ENCODE measurements at places on chromosomes 2 and 18. TPM values are rescaled to one million over a fixed set of nuclear protein-coding genes. Genes with fewer than 3 reads are reported as not detected.

DGKD gene
- total RNA-seq: 51.7 TPM

C18orf54 gene
- 9.5 TPM for total RNA-seq

ASXL3 gene
- 4.3 TPM for total RNA-seq

KIAA2012 gene
- total RNA-seq: 0.21 TPM

CRYGD gene
- total RNA-seq: not detected

DNA sequence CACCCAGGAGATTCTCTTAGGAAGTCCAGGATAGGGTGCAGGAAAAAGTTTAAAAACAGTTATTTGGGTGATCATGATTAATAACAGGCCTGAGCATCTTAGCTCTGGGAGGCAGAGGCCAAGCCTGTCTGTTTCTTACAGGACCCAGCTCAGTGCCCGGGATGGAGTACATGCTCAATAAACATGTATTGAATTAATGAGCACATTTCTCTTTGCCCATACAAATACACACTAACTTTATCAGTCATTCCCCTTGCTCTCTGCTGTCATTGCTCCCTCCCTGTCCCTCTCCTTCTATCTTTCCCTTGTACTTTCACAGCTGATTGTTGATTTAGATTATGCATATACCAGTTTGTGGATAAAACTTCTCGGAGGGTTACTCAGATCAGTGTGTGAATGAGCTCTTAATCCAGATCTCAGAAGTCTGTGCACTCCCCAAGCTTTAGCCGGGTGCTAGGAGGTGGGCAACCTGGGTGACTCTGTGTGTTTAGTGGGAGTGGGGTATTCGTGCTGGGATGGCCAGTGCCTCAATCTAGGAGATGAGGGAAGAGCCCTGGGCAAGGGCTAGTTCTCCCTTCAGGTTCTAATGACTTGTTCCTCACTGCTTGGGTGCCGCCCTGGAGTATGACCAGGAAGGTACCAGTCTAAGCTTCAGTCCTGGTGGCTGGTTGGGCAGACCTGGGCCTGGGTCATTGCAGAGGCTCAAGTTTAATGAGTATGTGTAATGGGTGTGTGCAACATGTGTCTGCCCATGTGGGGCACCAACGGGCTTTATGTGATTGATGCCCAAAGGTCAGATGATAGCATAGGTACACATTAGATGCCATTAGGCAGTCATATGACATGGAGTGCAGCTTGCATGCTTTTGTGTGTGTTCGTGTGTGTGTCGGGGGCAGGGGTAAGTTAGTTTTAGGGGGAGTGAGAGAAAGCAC lies 10.6 kb downstream of the EMX1 start:
- DNase-seq: no peak

- no peak for DNase-seq
These were observed 27.1 kb downstream of the VPS54 start for GRCh38 chr2:63992061-63992685.

- peak; percentile 25 for DNase-seq
These were observed 1.3 kb downstream of the TAF1B start for GRCh38 chr2:9844576-9844975.

DNA sequence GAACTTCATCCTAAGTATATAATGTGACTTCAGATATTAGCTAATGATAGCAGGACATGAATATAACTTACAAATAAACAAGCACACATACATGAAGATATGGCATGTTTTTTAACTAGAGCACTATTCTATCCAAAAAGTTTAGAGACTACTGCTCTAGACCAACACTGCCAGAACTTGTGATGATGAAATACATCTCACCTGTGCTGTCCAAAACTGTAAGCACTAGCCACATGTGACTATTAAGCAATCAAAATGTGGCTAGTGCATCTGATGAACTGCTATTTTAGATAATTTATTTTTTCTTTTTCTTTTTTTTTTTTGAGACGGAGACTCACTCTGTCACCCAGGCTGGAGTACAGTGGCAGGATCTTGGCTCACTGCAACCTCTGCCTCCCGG lies 7.1 kb downstream of the AAK1 start:
- no peak for DNase-seq

- no peak for DNase-seq
These were observed 176.8 kb downstream of the ZNF407 start for GRCh38 chr18:74774486-74774885.

DNA sequence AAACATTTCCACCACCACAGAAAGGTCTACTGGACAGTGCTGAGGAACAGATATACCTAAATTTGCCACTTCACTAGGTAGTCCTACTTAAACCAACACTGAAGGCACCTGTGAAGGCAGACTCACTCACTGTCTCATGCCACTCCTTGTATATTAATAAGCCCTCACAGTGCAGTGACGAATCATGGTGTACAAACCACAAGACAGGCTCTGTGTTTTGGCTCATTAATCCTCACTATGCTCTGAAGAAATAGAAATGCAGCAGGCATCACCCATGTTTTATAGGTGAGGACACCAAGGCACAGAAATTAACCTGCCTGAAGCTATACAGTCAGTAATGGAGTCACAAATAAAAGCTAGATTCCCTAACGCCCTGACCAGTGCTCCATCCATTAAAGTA lies 44.3 kb downstream of the BARD1 start:
- no peak for DNase-seq

- DNase-seq: no peak
These were observed 19.2 kb downstream of the MFF start for GRCh38 chr2:227344231-227344630.

DNA sequence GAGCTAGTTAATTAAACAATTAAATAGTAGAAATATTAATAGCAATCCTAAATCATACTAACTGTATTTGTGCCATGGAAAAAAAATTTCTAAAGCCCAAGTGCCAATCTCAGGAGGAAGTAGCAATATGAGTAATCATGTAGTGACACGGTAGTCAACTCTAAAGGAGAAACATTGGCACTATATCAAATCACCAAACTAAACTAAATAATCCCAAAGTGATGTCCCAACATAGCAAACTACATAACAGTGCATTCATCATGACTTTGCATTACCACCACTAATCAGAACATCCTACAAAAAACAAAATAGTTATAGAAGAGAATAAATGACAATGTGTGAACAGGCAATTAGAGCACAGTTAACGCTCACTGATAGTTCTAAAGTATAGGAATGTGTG lies 195.1 kb downstream of the EXOC6B start:
- no peak for DNase-seq

DNA sequence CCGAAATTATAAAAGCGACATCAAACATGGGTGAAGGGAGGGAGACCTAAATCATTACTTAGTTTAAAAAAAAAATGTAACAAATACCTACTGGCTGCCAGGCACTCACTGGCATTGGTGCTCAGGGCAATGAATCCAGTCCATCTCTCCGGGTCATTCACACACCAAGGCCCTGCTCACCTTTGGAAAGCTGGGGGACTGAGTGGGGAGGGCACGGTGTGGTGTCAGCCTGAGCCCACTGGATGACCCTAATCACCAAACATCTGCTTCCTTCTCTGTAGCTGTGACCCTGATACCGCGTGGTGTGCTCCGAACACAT lies 336 bp upstream of the DDX1 start:
- DNase-seq: no peak

DNA sequence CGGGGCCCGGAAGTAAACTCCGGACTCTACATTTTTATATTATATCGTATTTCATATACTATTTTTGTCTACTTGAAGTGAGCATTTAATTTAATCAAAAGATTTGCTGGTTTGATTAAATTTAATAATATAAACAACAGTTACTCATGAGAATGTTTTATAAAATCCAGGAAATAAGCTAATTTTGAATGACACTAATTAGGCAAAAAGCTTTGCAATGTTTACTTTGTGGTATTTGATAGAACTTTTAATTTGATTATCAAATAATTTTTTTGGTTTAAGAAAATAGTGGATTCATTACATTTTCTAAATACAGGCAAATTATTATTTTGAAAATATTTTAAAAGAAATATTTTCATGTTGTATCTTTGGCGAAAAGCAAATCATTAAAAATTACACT lies 900.4 kb upstream of the CDH2 start:
- DNase-seq: no peak

DNA sequence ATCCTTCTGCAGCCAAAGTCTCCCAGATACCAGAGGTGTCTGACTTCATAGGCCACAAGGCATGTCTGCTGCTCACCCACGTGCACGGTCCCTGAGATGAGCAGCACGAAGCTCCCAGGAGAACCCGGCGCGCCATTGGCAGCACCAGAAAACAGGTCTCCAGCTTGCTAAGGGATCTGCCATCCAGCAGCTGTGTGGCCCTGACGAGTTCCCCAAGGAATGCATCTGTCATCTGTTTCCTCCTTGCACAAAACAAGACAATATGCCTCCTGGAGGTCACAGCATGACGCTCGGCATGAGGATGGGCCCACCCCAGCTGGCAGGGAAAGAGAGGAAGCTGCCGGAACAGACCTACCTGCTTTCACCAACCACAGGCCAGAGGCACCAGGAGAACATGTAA lies 29.2 kb downstream of the HS6ST1 start:
- no peak for DNase-seq

DNA sequence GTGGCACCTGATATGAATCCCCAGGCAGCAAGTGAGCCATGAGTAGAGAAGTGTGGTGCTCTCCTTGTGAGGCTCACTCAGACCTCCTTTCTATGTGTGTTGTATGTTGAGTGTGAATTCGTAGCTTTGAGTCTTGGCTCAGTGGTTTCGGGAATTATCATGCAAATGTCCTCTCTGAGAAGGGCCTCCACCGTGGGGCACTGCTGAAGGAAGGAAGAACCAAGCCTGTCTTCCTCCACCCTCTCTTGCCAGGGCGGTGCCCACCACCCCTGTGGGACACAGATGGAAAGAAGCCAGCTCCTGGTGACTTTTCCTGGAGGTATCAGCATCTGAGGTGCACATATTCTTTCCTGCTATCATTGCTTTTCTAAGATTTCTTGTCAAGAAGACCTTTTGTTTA lies 156.1 kb downstream of the MYT1L start:
- DNase-seq: no peak

- no peak for DNase-seq
These were observed 158.3 kb downstream of the DNAH6 start for GRCh38 chr2:84674586-84674985.

DNA sequence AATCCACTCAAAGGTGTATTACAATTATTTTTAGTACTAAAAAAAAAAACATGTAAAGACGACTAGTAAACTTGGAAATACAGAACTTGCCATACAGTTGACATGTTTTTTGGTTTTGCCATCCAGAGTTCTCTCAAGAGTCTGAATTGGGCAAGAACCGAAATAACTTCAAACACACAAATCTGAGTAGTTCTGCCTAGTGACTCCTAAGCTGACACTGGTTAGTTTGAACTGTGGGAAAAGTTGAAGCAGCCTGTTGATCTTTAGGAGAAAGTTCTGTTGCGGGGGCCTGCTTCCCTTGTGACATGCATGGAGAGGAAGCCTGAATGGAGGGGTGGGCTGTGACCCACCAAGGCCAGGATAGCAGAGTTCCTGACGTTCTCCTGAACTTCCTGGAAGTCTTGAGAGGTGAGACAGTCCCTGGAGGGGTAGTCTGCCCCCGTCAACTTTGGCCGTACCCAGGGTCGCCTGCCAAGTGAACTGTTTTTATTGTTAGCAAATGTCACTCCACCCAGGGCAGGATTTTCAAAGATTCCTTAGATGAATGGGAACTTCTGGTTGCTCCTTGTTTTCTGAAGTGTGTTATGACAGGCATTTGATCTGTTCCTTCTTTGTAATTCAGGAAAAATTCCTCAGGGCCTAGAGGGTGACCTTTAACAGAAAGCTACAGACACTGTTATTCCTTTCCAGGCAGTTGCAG lies 85.6 kb upstream of the SPTBN1 start:
- peak; percentile 20 for DNase-seq

DNA sequence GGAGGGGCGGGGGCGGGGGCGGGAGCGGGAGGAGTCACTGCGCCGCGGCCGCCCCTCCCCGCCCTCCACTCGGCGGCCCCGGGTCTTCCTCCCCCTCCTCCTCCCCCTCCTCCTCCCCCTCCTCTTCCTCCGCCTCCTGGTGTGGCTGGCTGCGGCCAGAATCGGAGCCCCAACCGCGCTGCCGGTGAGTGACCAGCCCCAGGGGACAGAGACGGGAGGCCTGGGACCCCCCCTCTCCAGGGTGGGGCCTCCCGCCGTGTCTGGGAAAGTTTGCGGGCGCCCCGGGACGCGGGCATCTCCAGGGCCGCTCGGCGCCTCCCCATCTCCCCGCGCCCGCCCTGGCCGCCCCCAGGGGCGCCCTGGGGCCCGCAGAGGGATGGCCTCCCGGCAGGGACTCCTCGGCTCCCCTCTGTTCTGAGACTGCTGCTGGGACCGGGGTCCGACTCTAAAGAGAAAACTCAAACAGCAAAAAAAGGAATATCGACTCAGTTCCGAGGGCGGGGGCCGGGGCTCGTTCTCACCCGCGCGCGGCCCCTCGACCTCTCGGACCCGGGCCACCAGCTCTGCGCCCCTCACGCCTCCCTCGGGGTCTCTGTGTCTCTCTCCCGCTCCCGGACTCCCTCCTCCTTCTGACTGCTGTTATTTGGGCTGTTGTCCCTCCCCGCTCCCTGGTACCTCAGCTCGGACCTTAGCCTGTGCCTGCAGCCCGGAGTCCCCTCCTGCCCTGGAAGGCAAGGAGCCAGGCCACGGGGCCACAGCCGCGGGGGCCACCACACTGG lies at the start of gene STON1:
Gene STON1 (plus strand): TSS at position 122 of the 779 bp plus-strand sequence. CDS start 50,480 bp downstream, outside the sequence.
- DNase-seq: peak; percentile 75

- no peak for DNase-seq
These were observed 36.3 kb upstream of the GREB1L start for GRCh38 chr18:21205695-21206094.

DNA sequence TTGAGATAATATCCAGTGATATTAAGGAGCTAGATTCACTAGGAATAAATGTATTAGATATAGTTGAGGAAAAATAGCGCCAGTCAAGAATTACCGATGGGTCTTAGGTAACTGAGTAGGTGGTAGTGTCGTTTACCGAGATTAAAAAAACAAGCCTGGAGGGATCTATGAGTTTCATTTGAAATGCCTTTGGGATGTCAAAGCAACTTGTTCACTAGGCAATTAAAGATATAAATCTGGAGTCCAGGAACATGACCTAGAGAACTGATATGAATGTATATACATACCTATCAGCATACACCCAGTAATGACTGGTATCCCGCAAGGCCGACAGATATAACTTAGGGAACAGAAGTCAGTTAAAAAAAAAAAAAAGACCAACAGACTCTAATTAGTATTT lies 29.2 kb upstream of the MAP4K3 start:
- DNase-seq: no peak

- DNase-seq: no peak
These were observed 23.2 kb downstream of the PIAS2 start for GRCh38 chr18:46894124-46894523.

DNA sequence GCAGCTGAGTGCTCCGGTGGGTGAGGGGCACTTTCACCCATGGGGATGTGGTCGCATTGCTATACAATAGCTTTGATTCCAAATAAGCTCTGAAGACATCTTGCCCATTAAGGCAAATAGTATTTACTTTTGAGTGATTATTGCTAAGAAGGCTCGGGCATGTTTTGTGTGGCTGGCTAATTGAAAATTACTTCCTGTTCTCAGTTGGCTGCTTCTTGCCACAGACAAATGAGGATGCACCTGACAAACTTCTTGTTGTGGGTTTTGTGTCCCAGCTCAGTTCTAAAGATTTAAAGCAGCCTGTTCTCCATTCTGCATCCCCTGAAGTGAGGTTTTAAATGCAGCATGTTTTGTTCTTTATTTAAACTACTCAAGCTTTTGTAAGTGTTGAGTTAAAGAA lies 88.3 kb downstream of the KCNS3 start:
- DNase-seq: no peak

GRCh38 chr18:50286391-50287027 lies 983 bp downstream of the CXXC1 start:
- DNase-seq: peak; percentile 30
